Tongue (tissue), 3 donors: ENCODE measurements at places on chromosomes 2 and 18. TPM values are rescaled to one million over a fixed set of nuclear protein-coding genes. Genes with fewer than 3 reads are reported as not detected.

DNA sequence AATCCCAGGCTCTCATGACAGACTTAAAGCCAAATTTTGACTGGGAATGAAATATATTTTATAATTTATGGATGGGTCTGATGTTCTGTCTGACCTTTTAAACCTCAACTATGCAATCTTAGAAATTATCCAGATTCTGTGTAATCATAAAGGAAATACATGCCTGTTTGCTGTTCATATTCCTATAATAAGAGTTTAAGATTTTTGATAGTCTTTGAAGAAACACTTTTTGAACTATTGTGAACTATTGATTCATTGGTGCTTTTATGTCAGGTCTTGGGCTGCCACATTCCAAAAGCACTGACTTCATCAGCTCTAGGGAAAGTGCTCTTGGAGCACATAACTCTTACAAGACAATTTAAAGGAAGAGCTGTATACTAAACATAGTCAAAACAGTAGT, 64.2 kb downstream of the CCDC150 start:
- no peak for DNase-seq

CYP26B1 gene
- total RNA-seq, result 13.8 TPM

- no peak for DNase-seq
Measured at GRCh38 chr2:230170532-230170931, 49.3 kb downstream of the SP110 start.

DNA sequence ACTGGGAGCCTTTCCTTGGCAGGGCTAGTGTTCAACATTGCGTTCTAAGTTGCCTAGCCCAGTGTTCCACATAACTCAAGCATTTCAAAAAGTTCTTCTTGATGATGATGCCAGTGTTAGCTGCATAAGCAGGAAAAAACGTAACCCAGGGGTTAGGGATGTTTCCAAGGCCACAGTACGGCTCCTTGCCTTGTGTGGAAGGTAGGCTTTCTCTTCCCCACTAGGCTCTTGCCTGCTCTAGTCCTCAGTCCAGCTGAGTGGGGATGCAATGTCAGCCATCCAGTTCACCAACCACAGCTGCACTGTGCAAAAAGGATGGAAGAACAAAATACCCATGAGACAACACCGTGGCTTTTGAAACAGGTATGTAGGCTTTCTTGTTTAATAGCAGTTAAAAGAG, 28.0 kb upstream of the CYP26B1 start:
- DNase-seq, result no peak

DNA sequence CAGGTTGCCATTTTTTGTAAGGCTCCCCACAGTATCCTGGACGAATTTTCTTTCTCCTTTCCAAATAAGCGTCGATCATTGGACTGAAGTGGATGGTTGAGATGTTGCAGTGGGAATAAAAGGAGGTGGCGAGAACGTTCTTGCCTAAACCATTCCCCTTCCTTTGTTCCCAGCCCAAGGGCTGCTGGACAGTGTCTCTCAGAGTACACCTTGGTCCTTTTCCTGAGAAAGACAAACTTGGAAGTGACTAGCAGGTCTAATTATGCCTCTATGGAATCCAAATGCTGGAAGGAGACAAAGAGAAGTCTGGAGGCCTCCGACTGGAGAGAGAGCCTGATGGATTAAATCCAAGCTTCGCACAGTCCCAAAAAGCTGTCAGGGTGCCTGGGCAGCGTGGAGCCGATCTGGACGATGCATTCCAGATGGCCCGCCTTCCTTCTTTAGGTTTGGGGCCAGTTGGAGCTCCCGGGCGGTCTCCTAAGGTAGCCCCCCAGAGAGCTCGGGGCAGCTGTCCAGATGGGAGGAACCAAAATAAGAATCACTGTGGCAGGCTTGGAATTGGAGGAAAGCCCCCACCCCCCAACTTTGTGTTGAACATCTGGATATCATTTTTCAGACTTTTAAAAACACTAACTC, 186.8 kb downstream of the TMEM247 start:
- peak; percentile 98 for DNase-seq

MC2R gene
- not detected for total RNA-seq

- peak; percentile 88 for DNase-seq
Measured at GRCh38 chr18:24659827-24660720, 199.6 kb downstream of the HRH4 start.

- no peak for DNase-seq
Measured at GRCh38 chr2:176851200-176851888, 361.2 kb upstream of the HNRNPA3 start.

- DNase-seq, result no peak
Measured at GRCh38 chr2:177243476-177243875, 21.1 kb downstream of the NFE2L2 start.

GRCh38 chr2:179861027-179861415, 391 bp downstream of the ZNF385B start:
- peak; percentile 27 for DNase-seq

DNA sequence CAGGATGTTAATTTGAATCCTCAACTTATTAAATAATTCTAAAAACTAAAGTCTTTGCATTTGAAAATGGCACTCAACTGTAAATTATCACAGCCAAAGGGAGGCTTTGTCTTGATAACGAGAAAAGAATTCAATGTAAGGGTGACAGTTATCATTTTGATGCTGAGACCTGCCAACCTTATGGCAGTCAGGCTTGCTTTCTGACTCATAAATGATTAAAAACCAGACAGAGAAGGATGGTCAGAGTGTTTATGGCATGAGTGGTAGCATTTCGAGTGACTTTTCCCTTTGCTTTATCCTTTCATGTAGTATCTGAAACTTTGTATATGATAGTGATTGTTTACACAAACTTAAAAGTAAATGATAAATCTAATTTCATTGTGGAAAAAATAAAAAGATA, 53.9 kb upstream of the EPC2 start:
- DNase-seq, result no peak

- no peak for DNase-seq
Measured at GRCh38 chr2:113203217-113203530, 29.4 kb downstream of the PSD4 start.

DNA sequence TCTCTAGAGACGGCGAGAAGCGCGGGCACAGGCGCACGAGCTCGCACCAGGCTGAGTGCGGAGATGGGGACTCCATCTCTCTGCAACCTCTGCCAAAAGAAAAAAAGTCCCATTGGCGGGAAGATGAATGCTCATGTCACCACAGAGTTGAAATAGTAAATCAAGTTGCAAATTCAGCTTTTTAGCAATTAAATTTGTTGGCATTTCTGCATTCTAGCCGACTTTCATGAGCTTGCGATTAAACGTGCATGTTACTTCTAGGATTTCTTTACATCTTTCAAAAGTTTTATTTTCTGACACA, 588 bp downstream of the CHAC2 start:
- DNase-seq, result no peak

DNA sequence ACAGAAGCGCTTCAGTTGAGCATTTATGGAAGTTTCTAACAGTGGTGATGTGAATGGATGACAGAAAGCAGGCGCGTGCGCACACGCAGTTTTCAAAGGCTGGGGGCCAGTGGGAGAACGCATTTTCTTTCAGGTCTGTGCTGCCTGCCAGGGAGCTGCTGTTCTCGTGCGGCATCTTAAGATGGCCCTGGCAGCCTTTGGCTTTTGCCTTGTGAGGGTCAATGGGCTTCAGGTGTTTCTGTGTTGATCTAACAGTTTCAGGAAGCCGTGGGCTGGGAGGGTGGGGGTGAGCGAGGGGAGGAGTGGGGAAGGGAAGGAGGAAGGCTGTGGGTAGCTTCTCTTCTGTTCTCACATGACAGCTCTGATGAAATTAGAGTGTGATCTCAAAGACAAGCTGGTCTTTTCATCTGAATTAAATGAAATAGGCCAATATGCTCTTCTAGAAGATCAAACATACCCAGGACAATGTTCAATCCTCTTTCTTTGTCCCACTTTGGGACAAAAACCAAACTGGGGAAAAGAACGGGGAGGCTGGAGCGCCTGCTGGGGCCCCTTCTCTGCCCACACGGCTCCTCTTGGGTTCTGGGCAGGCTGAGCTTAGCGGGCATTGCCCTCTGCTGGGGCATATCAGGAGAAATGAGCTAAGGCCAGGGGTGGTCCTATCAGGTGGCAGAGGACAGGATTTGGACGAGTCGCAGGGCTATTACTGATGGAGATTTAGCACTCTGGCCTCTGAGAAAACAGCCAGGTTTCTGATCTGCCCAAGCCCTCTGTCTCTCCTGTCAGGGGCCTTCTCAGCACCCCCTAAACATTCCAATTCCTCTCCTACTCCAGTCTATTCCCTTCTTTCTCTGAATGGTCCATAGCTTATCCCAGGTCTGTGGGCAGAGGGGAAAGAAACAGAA, 126.2 kb upstream of the LGALSL start:
- peak; percentile 73 for DNase-seq

VAMP5 gene
- 15.7 TPM for total RNA-seq

NEUROD1 gene
- not detected for total RNA-seq

- no peak for DNase-seq
Measured at GRCh38 chr2:111157798-111158197, 37.1 kb downstream of the BCL2L11 start.

DNA sequence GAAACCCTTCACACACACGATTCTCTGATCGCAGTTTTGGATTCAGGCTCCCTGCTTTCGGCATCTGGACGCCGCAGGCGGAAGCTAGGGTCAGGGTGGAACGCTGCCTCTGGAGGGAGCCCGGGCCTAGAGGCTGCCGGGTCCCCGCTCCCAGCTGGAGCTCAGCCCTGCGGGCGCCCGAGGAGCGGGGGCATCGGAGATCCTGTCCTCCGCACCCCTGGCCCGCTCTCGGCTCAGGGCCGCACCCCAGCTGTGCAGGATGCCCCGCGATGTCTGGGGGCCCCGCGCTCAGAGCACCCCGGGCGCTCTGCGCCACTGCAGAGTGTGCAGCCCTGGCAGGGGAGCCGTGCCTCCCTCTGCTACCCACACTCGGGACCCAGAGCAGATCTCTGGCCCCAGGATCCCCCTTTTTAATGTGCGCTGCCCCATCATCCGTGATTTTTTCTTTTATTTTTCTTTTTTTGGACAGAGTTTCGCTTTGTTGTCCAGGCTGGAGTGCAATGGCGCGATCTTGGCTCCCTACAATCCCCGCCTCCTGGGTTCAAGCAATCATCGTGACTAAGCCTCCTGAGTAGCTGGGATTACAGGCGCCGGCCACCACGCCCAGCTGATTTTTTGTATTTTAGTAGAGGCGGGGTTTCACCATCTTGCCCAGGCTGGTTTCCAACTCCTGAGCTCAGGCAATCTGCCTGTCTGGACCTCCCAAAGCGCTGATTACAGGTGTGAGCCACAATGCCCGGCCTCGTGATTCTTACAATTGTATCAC, 54.8 kb upstream of the TUBA3E start:
- DNase-seq, result peak; percentile 35

- no peak for DNase-seq
Measured at GRCh38 chr2:131093696-131094462, 619 bp upstream of the FAM168B start.
